Right cardiac atrium (tissue), 5 donors: ENCODE measurements at places on chromosomes 1 and 21. TPM values are rescaled to one million over a fixed set of nuclear protein-coding genes. Genes with fewer than 3 reads are reported as not detected.

DNA sequence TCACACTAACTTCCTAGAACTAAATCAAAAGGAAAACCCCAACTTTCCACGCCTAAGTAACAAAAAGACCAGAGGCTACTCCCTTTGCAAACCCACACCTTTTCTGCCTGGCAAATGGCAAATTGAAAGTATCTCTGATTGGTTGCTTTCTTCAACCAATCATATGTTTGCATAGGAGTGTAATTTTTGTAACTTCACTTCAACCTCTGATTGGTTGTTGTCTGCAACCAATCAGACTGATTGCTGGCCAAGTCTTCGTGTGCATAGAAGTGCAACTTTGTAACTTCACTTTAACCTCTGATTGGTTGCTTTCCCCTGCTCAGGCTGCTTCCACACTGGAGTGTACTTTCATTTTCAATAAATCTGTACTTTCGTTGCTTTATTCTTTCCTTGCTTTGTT, 36.9 kb upstream of the PADI2 start:
- DNase-seq: no peak

DNA sequence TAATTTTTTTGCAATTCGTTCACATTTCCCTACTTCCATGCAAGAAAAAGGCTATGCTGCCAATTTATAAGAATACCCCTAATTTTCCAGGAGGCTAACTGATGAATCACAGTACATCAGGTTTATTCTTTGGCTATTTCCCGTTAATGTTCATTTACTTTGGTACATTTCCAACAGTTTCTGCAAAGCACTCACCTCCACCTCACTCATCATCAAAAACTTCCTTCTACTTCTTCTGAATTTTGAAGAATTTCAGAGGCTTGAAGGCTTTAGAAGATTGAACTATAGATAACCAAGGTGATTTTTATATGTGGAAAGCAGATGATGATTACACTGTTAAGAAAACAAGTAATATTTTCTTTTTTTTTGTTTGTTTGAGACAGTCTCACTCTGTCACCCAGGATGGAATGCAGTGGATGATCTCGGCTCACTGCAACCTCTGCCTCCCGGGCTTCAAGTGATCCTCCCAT, 60.5 kb upstream of the HP1BP3 start:
- no peak for DNase-seq

PLD5 gene
- 0.31 TPM for total RNA-seq

FCRL4 gene
- not detected for total RNA-seq
